NCI-H1092 treated with DMSO at 0.1 percent for 48 hours (cell line): ENCODE measurements at places on chromosomes 7 and 10.

DNA sequence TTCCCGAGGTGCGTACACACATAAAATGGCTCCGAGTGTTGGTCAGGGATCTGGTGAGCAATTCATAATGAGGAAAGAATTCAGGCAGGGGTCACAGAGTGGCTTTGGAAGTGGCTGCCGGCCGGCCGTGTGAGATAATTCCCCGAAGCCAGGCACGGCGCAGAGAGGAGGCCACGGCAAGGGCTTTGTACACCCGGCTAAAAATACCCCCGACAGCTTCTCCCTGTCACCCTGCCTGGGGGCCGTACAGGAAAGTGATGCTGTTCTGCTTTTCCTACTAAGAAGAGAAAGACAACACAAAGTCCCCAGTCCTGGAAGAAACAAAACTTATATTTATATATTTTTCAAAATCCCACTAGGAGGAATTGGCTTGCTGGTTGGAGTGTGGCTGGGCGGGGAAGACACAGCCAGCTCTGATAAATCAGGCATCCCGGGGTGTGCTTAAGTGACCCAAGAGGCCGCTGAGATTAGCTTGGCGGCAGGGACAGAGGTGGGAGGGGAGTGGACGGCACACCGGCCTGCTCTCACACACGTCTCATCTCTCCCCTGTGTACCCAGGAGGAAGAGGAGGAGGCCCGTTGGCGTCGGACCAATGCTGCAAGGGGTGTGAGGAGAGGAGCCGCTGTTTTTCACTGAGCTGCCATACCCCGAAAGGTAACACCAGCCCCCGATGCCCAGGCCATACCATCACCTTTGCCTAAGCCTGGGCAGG lies 70.5 kb downstream of the ZMIZ1 start:
- DNase-seq: no peak

- no peak for DNase-seq
Measured at GRCh38 chr7:99422625-99423024, 13.9 kb downstream of the BUD31 start.

DNA sequence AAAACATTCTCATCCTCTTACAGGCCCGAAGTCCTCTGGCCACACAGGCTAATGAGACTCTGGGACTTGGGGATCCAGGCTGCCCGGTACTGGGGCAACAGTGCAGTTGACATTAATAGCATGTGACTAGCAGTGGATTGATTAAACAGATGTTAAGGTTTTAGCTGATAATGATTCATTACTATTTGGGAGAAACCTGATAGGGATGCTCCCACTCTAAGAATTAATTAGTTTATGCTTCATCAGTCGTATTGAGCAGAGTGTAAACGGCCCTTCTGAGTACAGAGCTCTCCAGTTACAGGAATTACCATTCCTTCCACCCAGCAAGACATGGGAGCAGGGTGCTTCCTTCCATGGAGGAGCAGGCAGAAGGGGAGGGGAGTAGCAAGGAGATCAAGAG lies 82.7 kb downstream of the RPS24 start:
- no peak for DNase-seq

DNA sequence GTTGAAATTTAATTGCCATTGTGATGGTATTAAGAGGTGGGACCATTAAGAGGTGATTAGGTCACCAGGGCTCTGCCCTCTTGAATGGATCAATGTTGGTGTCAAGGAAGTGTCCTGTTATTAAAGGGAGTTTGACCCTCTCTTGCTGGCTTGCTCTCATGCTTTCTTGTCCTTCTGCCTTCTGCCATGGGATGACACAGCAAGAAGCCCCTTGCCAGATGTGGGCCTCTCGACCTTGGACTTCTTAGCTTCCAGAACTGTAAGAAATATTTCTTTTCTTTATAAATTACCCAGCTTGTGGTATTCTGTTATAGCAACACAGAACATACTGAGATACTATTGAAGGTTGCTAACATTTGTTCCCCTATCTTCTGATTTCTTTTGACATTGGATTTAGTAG lies 157.0 kb downstream of the MDFIC start:
- DNase-seq: no peak

DNA sequence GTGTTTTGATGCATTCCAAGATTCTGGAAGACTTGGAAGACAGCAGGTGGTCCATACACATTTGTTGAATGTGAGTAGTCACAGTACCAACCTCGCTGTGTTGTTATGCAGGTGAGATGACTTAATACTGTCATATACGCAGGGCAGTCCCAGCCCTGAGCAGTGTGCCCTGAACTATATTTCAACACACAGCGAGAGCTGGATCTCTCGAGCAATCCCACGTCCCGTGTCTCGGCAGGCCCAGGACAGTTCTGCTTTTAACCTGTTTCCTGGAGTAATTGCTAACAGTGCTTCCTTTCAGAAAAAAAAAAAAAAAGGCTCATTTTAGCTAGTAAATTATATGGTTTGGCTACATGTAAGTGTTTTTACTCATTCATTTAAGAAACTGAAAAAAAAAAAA lies 179.7 kb downstream of the PRKCQ start:
- no peak for DNase-seq

DNA sequence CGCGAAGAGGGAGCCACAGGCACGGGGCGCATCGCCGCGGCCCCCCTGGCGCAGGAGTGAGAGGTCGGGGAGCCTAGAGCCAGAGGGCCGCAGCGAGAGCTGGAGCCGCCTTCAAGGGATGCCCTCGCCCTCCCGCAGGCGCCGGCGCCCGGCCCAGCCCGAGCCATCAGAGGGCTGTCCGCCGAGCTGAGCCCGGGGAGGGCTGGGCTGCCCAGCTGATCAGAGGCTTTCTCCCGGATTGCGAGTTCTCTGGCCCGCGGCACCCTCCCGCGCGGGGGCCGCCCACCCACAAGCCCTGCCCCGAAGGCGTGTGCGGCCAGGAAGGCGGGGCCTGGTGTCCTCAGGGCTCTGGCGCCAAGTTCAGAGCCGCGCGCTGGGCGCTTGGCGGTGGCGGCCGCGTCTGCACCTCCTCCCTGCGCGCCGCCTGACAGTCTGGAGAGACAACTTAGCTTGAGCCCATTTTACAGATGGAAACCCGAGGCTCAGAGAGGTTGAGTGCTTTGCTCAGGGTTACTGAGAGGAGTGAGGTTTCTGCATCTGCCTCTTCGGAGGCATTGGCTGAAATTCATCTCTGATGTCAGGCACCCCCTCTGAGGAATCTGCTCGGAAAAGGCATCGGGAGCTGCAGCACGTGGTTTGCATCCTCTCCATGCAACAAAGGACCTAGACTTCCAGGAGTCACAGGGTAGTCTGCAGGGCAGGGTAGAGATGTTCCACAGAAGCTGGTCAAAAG lies 3.8 kb upstream of the ANTXRL start:
- DNase-seq: no peak

GRCh38 chr7:75762350-75762917 lies 9.6 kb downstream of the CCL26 start:
- peak; percentile 83 for DNase-seq

- no peak for DNase-seq
Measured at GRCh38 chr7:115094163-115094562, 172.3 kb downstream of the MDFIC start.

DNA sequence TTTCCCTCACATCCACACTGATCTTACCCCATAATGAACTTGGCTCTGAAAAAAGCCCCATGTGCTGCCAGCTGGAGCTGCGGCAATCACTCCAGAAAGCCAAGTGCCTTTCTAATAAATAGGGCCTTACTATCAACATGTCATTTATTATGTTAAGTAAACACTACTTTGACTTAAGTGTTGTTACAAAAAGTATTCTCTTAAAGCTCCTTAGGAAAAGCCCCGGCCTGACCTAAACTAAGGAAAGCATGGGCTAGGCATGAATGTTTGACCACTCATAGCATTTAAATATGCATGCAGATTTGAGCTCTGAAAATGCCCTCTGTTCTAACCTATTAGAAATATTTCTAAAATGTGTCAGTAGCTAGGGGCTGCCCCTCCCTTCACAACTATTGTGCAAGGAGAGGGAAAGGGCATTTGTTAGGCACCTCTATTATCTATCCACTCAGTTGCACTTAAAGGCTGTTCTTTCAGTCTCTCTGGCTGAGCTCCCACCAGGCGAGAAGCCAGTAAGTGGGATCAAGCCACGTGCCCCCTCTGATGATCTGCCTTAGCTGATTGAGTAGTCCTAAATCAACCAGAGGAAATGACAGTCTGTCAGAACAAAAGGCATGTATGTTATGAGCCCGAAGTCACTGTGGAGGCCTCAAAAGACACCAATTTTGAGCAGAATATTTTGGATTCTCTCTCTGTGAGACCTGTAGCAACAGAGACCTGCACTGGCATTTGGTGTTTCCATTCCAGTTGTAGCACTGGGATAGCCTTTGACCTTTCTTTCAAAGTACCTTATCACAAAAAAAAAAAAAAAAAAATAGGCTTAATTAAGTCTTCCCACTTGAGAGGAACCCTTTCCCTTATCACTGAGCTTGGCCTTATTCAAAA lies 77.1 kb downstream of the ITGB8 start:
- DNase-seq: peak; percentile 93

GRCh38 chr7:8217200-8218068 lies 44.5 kb downstream of the ICA1 start:
- peak; percentile 85 for DNase-seq

- no peak for DNase-seq
Measured at GRCh38 chr7:6157685-6158423, 114.6 kb downstream of the CYTH3 start.

GRCh38 chr10:20963056-20963455 lies 65.9 kb upstream of the NEBL start:
- no peak for DNase-seq

DNA sequence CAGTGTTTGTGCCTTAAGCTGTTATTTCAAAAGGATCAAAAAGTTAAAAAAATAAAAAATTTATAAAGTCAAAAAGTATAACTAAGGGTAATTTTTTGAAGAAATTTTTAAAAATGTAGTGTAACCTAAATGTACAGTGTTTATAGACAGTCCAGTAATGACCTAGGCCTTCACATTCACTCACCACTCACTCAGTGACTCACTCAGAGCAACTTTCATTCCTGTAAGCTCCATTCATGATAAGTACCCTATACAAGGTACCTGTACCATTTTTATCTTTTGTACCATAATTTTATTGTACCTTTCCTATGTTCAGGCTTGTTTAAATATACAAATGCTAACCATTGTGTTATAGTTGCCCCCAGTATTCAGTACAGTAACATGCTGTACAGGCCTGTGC lies 21.5 kb downstream of the DNAJC9 start:
- no peak for DNase-seq

GRCh38 chr10:132118366-132118765 lies 52.6 kb downstream of the JAKMIP3 start:
- DNase-seq: no peak

- DNase-seq: no peak
Measured at GRCh38 chr10:120051671-120052070, 159.1 kb downstream of the SEC23IP start.

DNA sequence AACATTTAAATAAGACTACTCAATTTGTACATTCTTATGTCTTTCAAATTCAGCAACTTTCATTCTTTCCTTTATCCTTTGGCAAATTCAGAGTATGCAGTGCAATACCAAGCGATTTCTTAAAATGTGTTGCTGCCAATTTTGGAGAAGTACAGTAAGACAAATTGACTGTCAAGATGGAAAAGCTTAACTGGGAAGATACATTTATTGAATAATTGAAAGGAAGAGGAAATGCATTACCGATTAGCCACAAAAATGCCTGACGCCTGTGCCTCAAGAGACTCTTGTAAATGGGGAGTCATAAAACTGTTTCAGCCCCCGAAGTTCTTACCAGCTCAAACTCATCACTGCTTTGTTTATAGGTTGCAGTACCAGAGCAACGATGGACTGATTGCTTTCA lies 373.3 kb upstream of the GALNT17 start:
- DNase-seq: no peak

- no peak for DNase-seq
Measured at GRCh38 chr7:47149208-47149839, 432.6 kb downstream of the TNS3 start.

DNA sequence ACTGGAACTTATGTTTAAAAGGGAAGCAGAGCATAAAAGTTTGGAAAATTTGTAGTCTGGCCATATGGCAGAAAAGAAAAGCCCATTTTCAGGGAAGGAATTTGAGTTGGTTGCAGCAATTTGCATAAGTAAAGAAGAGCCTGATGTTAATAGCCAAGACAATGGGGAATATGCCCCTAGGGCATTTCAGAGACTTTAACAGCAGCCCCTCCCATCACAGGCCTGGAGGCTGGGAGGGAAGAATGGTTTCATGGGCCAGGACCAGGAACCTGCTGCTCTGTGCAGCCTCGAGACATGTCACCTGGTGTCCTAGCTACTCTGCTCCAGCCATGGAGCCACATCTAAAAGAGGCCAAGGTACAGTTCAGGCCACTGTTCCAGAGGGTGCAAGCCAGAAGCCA lies 35.3 kb downstream of the HTR7 start:
- DNase-seq: no peak

GRCh38 chr7:121049028-121049791 lies 60.7 kb downstream of the CPED1 start:
- DNase-seq: no peak

DNA sequence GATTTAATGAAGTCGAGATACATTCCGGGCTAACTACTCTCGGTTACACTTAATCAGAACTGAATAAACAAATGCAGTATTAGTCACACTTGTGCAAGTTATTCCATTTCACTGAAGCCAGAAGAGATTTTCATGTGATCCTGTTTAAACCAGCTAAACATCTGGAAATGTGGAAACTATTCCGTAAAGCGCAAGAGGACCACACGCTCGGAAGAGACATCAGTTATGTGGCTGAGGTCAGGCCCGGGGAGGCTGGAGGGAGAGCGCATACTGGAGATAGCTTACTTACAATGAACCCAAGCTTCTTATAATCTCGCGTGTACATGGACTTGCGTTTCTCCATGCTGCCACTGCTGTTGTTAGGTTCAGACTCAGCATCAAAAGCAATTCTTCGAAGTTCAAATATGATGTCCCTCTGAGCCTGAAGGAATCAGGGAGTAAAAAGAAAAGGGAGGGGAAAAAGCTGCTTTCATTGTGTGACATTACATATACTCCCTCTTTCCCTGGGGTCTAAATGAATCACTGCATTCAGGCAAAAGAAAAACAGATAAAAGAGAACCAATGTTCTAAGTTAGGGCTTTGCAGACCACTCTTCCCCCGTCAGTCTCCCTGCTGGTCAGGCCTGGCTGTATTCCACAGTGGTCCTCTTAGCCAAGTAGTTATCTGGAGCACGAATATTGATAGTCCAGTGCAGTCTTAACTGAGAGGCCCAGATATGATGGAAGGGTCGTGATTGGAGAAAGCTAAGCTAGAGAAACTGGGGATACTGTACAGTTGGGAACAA lies 237.4 kb downstream of the ELMO1 start:
- DNase-seq: no peak
